C1 segment of cervical spinal cord (tissue), 14 donors: ENCODE measurements at places on chromosomes 6 and 20.

DNA sequence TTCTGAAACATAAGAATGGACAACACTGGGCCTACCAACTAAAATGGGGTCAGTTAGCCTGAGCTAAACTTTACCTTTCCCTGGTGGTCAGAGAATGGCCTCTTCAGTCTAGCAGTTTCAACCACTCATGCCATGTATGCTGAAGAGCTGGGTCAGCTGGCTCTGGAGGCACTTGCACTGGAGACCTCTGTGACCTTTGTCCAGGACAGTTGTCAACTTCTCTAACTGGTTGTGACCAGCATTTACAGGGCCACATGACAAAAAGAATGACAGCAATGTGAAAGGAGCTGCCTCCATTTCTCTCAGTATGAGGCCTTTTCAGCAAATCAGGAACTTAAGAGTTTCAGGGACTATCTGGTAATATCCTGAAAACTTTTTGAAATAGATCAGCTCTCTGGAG is 59.9 kb upstream of the TMEM30A start:
- no peak for DNase-seq

- no peak for DNase-seq
These were observed 107.4 kb upstream of the RIPOR2 start for GRCh38 chr6:25042984-25043725.

- no peak for DNase-seq
These were observed at the start of gene BTN1A1 for GRCh38 chr6:26500102-26500501. Gene BTN1A1, plus strand, starts transcription at chr6:26500303. Its CDS starts 984 bp downstream, at chr6:26501287.

DNA sequence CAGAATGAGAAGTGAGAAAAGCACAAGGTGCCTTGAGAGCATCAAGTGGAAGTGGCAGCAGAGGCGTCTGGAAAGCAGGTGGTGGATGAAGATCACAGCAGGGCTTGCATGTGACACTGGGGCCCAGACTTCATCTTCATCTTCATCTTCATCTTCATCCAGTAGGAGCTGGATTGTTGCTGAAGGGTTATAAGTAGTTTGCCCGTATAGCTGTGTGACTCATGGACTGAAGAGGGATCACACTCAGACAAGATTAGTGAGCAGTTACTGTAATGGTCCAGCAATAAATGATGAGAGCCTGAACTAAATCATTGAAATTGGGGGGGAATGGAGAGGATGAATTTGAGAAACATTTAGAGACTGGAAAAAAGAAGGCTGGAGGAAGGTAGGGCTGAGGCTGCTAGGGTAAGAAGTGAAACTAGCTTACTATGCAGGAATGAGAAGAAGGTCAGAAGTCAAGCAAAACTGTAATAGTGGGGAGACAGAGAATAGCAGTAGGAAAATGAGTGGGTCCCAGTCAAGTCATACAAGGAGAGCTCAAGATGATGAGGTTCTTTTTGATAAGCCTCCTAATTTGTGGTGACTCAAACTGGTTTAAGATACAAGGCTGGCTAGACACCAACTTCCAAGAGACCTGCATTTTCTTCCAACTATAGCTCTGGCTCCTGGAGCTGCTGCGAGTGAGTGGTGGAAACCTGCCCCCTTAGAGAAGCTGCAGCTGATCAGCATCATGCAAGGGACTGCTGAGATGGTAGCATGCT is 92.3 kb upstream of the BEND6 start:
- DNase-seq = no peak

DNA sequence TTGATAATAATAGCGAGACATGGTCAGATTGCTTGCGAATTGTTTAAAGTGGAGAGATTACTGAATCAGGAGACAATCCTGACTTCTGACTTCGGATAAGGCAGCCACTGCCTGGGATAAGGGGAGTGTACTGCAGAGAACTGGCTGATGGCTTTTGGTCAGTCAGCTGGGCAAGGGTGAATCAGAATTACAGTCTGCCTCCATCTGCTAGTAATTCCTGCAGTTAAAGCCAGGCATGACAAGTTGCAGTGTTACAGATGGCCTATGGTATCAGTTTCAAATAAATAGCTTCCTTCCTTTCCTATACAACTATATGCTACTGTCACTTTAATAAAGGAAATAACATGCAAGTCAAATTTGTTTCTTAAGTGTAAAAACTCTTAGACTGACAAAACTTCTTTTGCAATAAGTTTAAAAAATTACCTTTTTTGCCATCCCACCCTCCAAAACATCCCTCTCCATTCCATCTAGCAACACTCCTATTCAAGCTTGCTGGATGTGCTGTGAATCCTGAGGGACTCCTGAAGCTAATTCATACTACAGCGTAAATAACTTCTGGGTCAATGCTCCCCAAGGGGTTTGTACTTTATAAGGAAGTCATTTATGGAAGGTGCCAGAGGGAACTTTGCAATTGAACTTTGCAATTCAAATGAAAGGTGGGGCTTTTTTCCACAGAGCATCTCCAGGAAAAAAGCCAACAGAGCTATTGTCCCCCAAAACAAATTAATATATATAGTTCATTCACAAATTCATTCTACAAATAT is 245.2 kb downstream of the ADGRB3 start:
- no peak for DNase-seq

DNA sequence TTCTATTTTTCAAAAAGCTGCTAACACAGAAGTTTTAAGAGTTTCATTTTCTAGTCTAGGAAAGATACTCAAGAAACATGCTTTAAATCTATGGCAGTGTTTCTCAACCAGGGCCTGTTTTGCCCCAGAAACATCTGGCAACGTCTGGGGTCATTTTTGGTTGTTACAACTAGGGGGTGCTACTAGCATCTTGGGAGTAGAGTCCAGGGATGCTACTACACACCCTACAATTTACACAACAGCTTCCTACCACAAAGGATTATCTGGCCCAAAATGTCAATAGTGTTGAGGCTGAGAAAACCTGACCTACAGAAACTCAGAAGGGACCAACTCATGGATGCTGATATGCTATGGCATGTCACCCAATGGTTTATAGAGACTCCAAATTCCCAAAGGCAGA is 24.4 kb downstream of the SERAC1 start:
- DNase-seq = no peak

DNA sequence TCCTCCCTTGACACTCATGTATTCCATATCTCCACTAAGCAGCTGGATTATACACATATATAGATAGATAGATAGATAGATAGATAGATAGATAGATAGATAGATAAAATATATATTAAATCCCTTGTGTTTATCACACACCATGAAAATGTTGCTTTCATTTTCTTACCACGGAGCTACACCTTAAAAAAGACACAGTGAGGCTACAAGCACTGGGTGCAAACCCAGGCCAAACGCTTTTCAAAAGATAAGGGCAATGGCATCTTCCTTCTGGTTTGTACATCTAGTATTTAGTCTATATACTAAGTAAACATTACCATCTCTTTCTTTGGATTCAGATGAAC is 377.1 kb downstream of the ESR1 start:
- no peak for DNase-seq

GRCh38 chr6:145213614-145214013 is 521.7 kb downstream of the EPM2A start:
- no peak for DNase-seq

DNA sequence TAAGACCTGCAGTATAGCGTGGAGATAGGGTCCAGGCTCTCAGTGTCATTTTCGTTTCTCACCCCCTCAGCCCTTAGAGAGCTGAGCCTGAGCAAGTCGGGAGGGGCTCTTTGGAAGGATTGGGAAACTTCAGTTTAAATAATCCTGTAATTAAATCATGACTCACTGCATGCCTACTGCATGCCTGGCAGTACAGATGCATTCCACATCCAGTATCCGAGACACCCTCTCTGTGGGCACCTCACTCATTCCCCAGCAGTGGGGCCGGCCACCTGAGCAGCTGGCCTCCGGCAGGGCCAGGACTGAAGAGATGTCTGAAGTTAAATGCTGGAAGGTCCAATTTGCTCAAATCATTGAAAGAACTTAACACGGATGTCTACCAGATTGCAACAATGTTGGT is 316.6 kb downstream of the THBS2 start:
- DNase-seq = no peak

DNA sequence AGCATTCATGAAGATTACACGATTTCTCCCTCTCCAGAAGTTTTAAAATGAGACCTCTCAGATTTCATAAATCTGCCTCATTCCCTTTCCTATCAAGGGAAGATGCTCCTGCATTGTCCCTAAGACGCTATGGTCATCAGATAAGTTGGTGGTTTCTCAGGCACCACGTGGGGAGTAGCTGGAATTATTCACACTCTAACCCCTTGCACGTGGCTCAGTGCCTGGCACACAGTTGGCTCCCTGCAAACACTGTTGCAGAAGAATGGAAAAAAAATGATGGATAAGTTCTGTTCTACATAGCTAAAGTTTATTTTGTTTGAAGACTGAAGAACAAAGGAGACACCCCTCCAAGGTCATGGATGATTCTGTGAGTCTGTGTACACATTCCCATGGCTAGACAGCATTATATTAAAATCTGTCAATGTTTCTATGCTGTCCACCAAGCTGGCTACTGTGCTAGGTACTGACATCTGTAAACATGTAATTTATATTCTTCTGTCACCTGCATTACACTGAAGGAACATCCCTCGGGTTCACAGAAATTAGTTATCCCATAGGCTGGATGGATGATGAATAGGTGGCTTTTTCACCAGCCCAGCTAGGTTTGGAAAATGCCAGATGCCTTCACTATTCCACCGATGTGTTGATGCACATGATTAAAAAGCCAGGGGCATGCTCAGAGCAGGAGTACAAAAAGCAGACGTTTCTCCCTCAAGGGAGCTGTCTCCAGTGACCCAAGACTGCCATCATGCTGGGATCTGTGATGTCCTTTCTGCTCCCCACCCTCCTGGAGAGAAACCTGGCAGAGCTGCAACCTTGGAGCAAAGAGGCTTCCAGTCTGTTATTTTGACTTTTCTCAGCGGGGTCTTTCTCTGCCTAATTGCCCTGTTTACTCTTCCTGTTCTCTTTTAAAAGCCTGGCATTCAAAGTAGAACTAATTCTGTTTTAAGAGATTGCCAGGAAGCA is 610.5 kb downstream of the UTRN start:
- no peak for DNase-seq

GRCh38 chr20:49452011-49452482 is 30.4 kb downstream of the KCNB1 start:
- peak; percentile 63 for DNase-seq

- no peak for DNase-seq
These were observed 96.6 kb upstream of the MAN1A1 start for GRCh38 chr6:119446115-119446554.

- no peak for DNase-seq
These were observed 81.6 kb upstream of the PMEPA1 start for GRCh38 chr20:57791178-57791962.

DNA sequence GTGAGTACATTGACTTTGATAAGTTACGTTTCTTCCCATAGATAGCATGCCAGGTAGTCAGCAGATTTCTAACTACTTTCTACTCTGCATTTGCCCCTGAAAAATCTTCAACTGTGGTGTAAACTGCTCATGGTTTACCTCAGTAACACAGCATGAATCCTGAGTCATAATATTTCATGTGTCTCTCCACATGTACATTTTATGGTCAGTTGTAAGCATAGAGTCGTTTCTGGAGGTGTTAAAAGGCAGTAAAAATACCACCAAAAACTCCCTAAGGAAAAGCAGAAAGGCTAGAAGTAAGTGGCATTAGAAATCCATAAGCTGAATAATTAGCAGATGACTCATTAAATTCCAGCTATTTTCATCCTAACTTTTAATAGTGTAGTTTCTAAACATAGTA is 4.1 kb upstream of the GPR63 start:
- no peak for DNase-seq

DNA sequence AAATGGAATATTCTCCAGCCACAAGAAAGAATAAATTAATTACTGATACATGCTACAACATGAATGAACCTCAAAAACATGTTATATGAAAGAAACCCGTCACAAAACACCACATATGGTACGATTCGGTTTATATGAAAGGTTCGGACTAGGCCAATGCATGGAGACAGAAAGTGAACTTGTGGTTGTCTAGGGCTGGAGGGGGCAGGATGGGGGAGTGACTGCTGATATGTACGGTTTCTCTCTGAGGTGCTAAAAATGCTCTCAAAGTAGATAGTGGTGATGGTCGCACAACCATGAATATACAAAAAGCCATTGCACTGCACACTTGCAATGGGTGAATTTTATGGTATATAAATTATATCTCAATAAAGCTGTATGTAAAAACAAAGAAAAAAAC is 18.3 kb downstream of the AGPAT4 start:
- no peak for DNase-seq

DNA sequence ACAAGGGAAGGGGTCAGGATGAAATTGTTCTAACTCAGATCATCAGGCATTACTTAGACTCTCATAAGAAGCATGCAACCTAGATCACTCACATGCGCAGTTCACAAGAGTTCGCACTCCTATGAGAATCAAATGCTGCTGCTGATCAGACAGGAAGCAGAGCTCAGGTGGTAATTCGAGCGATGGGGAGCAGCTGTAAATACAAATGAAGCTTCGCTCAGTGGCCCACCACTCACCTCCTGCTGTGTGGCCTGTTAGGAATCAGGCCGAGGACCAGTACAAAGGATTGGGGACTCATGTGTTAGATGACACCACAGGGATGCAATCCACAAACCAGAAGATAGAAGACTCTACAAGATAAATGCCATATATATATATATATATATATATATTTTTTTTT is 31.5 kb upstream of the TOP1 start:
- no peak for DNase-seq

DNA sequence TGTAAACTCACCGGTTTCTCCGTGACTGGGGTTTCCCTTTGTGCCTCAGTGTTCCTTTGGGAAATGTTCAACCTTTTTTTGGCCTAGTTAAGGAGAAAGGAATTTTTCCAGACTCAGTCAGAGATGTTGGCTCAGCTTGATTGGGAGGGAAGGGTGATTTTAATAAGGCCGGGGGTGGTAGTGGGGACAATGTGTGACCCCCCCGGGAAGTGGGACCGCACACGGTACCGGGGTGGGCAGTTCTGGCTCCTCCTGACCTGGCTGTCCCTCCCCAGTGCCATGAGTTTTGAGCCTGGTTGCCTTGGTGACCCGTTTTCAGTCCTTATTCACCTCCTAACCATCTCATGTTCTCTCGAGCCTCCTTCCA is 132.7 kb downstream of the SNX5 start:
- DNase-seq = no peak

DNA sequence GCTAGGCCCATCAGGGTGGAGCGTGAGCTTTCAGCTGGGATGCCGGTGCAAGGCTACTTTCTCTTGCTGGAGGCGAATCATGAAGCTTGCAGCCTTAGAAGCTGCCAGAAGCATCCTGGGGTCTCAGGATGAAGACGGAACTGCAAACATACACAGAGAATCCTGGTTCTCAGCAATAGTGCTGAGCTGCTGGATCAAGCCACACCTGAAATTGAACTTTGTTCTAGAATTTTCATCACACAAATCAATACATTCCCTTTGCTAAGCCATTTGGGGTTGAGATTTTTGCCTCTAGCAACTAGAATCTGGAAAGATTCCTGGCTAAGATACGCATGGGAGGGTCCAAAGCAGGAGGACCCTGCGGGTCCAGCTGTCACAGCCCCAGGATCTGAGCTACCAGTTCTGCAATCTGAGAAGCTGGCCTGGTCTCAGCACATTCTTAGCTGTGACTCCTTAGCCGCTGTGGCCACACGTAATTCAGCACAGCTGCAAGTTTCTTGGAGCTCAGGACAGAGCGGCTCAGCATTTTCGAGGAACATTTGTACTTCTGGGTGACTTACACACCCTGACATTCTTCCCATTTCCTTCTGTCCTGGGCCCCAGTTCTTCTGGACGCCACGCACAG is 6.6 kb upstream of the ARFGAP1 start:
- DNase-seq = no peak
